ENCODE measurements at places on chromosomes 6 and 20.
A peak's percentile ranks its signal among the peaks of the same experiment; 100 is the strongest.

- DNase-seq = no peak
These were observed 963 bp downstream of the FOXF2 start for GRCh38 chr6:1390133-1390945.

- no peak for DNase-seq
These were observed 12.5 kb downstream of the PRPH2 start for GRCh38 chr6:42709871-42710270.

DNA sequence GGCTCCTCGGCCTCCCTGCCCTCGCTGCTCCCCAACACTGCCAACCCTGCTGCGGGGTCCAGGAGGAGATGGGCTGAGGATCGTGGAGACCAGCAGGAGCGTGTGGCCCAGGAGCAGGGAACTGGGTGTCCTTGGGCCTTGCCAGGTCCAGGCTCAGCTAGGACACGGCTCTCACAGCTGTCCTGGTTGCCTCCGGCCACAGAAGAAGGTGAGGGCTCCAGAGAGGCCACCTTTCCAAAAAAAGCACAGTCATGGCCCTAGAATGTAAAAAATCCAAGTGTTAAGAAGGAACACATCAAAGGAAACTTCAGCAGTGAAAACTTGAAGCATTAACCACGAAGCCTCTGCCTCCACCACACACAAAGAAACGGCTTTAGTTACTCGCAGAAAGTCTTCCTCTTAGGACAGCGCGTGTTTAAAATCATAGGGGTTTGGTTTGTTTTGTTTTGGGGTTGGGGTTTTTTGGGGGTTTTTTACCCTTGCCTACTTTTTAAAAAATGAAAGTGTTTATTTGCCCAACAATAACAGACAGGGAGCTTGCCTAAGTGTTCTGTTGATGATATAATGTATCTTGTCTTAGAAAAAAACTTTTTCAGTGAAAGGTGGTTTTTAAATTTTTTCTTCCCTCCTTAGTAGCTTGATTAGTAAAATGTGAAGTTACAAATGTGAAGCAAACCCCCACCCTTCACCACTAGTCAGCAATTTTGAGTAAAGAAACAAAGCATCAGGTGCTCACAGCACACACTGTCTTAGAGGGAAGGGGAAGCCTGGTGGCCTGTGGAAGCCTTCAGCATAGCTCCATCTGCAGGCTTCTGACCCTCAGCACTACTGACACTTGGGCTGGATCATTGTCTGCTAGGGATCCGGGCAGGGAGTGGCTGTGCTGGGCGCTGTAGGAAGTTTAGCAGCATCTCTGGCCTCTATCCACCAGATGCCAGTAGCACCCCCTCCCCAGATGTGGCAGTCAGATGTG, 60.0 kb downstream of the PTPN1 start:
- peak; percentile 50 for DNase-seq

DNA sequence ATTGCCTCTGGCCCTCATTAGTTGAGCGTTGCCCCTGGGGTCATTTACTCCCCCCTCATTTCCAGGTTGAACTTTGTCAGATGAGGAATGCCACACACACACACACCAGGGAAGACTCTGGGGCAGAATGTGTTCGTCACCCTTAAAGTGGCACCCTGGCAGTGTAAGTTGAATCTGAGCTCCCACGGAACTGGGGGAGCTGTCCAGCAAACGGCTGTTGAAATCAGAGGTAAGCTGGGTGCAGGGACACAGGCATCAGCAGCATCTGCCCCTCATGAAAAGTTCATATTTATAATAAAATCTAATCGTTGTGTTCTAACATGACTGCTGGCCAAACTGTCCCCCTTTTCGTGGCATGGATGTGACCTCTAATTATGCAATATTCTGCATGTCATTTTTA, 4.3 kb upstream of the MC3R start:
- DNase-seq = no peak

GRCh38 chr6:33288141-33288920, 708 bp downstream of the WDR46 start:
- DNase-seq = no peak

DNA sequence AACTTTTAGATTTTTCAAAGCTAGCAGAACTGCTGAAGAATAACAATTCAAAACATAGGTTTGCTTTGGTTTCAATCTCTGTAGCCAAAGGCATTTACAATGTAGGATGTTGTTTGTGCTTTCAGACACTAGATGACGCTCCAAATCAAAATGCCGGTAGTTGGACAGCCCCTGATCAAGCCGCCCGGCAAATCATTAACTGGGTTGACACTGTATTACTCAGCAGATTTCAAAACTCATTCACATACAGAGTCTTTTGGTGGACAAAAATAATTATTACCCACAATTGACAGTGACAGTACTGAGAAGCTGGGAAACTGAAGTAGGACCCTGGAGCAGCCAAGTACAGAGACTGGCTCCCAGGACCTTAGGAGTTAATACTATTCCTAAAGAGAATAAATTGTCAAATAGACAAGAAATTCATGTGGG, 21.3 kb upstream of the HFE start:
- peak; percentile 72 for DNase-seq

- peak; percentile 52 for DNase-seq
These were observed at the start of gene TREML2 for GRCh38 chr6:41200901-41201763. Gene TREML2 (minus strand): TSS chr6:41201149. CDS start chr6:41201008, 141 bp downstream.

DNA sequence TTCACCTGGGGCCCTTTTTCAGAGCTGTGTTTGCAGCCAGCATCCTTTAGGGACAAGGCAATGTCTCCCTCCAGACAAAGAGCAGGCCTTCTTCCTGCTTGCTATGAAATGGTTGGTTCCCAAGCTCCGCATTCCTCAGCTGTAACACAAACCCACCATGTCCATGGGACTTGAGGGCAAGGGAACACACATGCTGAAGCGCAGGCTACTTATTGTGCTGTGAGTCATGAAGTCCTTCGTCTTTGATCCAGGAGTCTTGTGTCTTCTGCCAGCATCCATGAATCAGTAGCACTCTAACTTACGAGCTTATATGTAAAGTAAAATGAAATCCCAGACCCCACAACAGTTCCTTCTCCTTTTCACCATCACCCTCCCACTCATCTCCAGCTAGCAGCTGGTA, 59.0 kb downstream of the ANKRD60 start:
- no peak for DNase-seq

GRCh38 chr6:151387175-151387970, 4.0 kb downstream of the ZBTB2 start:
- DNase-seq = no peak

DNA sequence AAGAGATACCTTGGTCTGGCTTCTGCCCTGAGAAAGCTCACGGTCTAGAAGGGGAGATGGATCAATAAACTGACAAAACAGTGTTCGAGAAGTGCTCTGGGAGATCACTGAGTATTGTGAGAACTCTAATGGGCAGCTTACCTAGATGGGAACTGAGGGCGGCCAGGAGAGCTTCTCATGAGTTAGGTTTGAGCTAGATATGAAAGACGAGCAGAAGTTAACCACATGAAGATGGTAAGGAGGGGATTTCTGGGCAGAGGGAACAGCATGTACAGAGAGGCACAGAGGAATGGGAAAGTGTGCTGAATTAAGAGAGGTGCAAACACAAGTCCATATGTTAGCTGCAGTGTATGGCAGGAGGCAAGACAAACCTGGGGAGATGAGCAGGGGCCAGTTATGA, 11.9 kb downstream of the ZFAND3 start:
- no peak for DNase-seq

- DNase-seq = no peak
These were observed 175.3 kb upstream of the BMP5 start for GRCh38 chr6:56050530-56051201.

DNA sequence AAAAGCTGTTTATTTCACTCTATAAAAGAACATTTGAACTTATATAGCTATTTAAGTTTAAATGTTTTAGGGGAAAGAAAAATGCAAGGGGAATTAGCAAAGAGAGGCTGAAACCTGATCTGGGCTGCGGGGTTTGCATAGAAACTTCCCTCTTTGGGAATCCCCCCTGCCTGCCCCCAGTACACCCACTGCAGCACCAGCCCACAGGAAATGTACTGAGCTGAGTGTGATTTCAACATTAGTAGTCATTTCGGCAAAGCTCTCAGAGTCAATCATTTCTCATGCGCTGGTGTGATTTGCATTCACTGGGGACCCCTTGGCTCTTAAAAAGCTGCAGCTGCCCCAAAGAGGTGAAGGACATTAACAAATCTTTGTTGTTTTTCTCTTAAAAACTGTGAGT, 859.4 kb downstream of the MAFB start:
- DNase-seq = no peak

DNA sequence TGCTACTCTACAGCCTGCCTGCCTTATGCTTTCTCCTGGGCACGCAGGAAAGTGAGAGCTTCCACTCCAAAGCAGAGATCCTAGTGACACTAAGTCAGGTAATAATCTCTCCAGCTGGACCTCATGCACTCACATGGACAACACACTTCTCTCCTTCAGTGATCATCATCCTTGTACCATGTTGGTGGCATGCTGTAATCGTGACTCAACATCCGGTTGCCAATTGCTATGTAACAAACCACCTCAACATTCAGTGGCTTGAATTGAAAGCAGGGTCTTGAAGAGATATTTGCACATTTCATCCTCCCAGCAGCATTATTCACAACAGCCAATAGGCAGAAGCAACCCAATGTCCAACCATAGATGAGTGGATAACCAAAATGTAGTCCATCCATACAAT, 40.3 kb upstream of the PPP1R3G start:
- no peak for DNase-seq
